Stimulated activated CD8-positive, alpha-beta memory T cell treated with anti-CD3 and anti-CD28 coated beads, Interleukin-7, amount 100 ng/mL, for 1 hour (primary cell): ENCODE measurements at places on chromosomes 5 and 9.

GRCh38 chr9:131101207-131101964 is 5.1 kb downstream of the AIF1L start:
- DNase-seq = no peak

GRCh38 chr9:114016101-114016500 is 62.0 kb downstream of the AMBP start:
- DNase-seq = no peak

- no peak for DNase-seq
These were observed 24.2 kb upstream of the S1PR3 start for GRCh38 chr9:88966894-88967676.

GRCh38 chr5:982377-983237 is 26.0 kb upstream of the NKD2 start:
- no peak for DNase-seq

DNA sequence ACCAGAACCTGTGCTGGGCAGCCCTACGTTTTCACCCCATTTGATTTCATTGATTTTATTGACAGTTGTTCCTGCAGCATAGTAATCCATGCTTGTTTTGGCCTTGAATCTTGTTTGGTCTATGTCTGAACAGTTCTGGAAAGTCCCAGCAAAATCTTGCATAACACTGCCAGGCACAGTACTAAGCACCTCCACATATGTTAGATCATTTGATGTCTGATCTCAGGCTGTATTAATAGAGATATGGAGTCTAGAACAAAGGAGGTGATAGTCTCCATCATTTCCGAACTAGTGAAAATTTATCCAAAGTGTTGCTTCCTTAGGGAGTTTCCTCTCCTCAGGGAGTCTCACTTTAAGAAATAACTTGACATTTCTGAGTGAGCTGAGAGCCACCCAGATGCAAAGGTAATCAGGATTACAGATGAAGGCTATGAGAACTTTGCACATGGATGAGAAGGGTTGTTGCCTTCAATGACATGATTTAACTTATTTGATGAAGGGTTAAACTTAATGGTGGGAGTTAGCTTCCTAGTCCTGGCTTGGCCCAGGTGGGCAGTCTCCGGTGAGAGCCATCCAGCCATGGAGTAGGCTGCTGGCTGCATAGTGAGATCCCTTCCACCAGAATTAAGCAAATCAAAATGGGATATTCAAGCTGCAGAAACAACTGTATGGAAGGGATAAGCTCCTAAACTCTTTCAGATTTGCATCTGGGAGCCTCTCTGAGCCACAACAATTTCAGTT is 173.8 kb upstream of the MVB12B start:
- no peak for DNase-seq

DNA sequence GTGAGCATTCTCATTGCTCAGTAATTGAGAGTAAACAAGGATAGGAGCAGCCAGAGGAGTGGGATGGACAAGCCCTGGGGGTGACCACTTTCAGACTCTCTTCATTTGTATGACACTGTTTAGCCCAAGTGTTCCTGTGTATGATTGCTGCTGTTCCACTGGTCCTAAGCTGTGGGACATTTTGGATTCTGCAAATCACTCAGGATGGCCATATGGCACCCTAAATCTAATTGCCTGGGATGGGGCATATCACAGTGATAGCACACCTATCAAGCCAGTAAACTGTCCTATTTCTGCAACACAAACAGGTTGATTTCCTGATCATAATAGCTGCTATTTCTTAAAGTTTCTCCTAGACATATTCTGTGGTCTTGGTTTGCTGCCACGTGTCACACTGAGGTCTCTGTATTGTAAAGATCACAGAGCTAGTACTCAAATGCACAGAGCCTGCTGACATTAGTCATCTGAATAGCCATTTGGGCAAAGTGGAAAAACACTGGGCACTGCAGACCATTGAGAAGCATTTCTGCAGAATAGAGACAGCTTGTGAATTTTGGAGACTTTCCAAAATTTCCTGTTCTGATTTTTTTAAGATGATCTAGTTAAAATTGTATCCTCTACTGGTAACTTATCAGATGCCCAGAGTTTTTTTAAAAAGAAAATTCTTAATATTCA is 320.2 kb downstream of the RFX3 start:
- no peak for DNase-seq

DNA sequence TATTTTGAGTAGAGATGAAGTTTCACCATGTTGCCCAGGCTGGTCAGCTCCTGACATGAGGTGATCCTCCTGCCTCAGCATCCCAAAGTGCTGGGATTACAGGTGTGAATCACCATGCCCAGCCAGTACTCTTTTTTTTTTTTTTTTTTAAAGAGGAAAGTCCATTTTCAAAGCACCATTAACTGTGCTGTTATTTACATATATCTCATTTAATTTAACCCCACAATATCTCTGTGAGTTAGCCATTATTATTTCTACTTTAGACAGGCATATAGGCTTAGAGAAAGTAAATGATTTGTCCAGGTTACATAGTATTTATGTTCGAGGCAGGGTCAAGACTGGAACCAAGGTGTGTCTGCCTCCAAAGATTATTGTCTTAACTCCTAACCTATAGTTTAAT is 50.7 kb downstream of the ATG10 start:
- no peak for DNase-seq

DNA sequence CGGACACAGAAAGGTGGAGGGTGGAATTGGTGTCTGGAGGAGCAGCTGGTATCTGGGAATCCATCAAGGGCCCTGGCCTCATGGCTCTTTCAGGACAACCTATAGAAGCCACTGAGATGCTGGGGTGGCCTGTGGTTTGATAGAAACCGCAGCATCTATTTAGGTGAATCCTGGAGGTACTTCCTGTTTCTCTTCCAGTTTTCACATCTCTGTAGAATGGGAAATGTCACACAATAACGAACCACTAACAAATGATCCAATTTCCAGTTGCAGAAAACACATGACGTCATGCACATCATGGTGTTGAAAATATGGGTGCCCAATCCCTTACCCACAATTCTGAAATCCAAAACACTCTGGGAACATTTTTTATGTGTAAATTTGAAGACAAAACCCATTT is 52.2 kb downstream of the ROPN1L start:
- no peak for DNase-seq
